ENCODE measurements at places on chromosomes 1 and 21. TPM values are rescaled to one million over a fixed set of nuclear protein-coding genes. Genes with fewer than 3 reads are reported as not detected.

FAM3B gene
- total RNA-seq: not detected

CELA3A gene
- total RNA-seq: not detected

HSPG2 gene
- total RNA-seq: 0.91 TPM

MORC3 gene
- total RNA-seq: 35.7 TPM

BMP8B gene
- 0.52 TPM for total RNA-seq

MMP23B gene
- total RNA-seq: 0.82 TPM

TMPRSS2 gene
- not detected for total RNA-seq
